ENCODE measurements at places on chromosomes 12 and 14. TPM values are rescaled to one million over a fixed set of nuclear protein-coding genes. Genes with fewer than 3 reads are reported as not detected.

DNA sequence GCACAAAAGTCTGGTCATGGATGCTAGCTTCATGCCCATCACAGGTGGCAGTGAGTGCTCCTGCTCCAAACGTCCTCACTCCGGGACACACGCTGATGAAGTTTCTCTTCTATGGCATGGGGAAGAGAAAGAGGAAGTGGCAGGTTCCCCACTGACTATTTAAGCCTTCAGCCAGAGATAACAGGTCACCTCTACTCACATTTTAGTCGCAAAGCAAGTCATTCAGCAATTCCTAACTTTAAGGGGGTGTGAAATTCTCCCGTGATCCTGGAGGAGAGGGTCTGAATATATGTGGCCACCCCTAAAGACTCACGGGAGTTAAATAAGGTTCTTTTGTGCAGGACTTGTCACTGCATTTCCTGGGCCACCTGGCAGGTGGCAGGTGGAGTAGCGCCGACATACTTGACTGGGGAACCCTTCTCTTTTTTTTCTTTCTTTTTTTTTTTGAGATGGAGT, 18.8 kb upstream of the RCOR1 start:
- no peaks in the 10 kb centered on the region for H3K36me3 ChIP-seq
- H3K27ac ChIP-seq = no peak overlapping the region
- no peaks in the 10 kb centered on the region for H3K4me1 ChIP-seq
- no peak overlapping the region for H3K4me3 ChIP-seq
- H3K27me3 ChIP-seq = no peaks in the 10 kb centered on the region

Gene JDP2
- 2.9 TPM for total RNA-seq

DNA sequence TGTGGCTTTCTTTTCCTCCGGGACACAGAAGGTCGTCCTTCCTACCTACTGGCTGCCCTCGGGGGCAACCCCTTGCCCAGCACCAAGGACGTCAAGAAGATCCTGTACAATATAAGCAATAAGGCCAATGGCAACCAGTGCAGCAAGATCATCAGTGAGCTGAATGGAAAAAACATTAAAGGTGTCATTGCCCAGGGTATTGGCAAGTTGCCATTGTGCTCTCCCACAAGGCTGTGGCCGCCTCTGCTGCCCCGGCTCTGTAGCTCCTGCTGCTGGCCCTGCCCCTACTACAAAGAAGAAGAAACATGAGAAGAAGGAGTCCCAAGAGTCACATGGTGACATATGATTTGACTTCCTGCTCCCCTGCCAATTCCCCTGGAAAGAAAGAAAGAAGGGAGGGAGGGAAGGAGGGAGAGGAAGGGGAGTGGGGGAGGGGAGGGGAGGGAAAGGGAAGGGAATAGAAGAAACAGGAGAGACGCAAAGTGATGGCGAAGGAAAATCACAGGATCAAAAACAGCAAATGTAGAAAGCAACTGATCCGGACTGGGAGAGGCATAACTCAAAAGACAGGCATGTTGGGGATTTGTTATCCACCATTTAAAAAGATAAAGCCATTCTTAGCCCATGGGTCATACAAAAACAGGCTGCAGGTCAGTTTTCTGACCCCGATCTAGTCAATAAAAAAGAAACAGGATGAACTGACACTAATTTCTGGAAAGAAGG, 61.3 kb upstream of the RESF1 start:
- no peak for DNase-seq
- peak overlapping the region; percentile 74 for H3K27ac ChIP-seq
- H3K4me3 ChIP-seq = peak overlapping the region; percentile 30

DNA sequence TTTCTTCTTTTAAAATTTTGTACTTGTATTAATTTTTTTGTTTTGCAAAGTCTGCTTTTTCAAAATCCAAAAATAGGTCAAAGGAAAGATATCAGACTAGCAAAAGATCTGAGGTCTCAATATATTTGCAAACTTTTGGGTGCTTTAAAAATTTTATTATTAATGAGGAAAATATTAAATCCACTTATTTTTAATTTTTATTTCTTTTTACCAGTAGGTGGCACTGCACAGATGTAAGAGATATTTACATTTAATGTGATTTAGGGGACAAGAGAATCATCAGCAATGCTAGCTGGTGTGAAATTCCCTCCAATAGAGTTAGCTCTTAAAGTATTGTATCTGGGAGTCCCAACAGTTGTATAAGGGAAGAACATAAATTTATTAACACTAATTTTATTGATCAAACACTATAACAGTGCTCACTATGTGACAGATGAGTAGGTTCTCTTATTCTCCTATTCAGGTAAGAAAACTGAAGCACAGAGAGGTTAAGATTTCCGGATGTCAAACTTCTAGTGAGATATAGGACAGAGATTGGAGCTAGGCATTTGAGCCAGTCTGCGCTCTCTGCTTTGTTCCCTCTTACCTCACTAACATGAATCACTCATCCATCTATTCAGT, 30.5 kb downstream of the ALX1 start:
- no peak for DNase-seq
- no peaks in the 10 kb centered on the region for H3K4me1 ChIP-seq
- no peak overlapping the region for H3K4me3 ChIP-seq
- H3K27ac ChIP-seq = no peak overlapping the region

Gene POTEM
- total RNA-seq = not detected

Gene PIANP
- total RNA-seq = 1.1 TPM

GRCh38 chr12:48160807-48161206, 3.5 kb upstream of the ASB8 start:
- no peaks in the 10 kb centered on the region for H3K27me3 ChIP-seq
- no peak overlapping the region for H3K4me3 ChIP-seq
- H3K4me1 ChIP-seq = peaks cover 20% of the 10 kb centered on the region
- H3K27ac ChIP-seq = no peak overlapping the region

- no peak overlapping the region for H3K4me3 ChIP-seq
- no peaks in the 10 kb centered on the region for H3K27me3 ChIP-seq
- peak overlapping the region; percentile 41 for H3K27ac ChIP-seq
- DNase-seq = no peak
- peaks cover 24% of the 10 kb centered on the region for H3K4me1 ChIP-seq
Observed at GRCh38 chr12:123427036-123427769, 9.3 kb downstream of the RILPL2 start.

Gene CEBPE
- 1.2 TPM for total RNA-seq

DNA sequence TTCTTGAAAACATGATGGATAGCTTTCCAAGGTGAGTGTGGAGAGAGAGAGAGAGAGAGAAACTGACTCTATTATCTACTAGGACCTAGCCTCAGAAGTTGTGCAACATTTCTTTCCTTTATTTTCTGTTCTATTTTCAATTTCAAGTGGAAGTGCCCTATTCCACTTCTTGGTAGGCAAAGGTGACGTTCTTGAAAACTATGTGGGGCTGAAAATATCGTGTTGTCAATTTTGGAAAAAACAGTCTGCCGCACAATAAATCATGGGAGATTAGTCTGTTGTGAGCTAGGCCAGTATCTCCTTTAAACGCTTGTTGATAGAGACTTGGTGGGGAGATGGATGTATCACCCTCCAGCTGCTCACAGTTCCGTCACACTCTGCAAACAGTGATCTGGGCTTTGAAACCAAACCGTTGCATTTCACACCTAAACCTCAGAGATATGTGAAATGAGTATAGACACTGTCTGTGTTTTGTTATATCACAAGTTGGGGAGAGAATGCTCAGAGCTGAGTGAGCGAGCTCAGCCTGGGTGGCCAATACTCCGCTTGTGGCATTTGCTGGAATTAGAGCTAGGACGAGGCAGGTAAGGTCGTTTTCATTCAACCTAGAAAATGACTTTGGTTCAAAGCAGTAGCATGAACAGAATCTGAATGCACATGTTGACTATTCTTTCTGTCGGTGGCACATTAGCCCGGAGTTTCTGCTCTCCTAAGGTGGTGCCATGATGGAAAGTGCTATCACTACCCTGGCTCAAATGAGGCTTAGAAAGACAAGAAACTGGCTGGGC, 75.1 kb upstream of the ST8SIA1 start:
- H3K4me1 ChIP-seq = peaks cover 21% of the 10 kb centered on the region
- no peaks in the 10 kb centered on the region for H3K36me3 ChIP-seq
- no peak overlapping the region for H3K27ac ChIP-seq
- H3K27me3 ChIP-seq = no peaks in the 10 kb centered on the region
- H3K4me3 ChIP-seq = peak overlapping the region; percentile 23
- no peak for DNase-seq

- no peak overlapping the region for H3K4me3 ChIP-seq
- no peaks in the 10 kb centered on the region for H3K36me3 ChIP-seq
- no peak for DNase-seq
- H3K27ac ChIP-seq = no peak overlapping the region
- peaks cover 8% of the 10 kb centered on the region for H3K4me1 ChIP-seq
- H3K27me3 ChIP-seq = no peaks in the 10 kb centered on the region
Observed at GRCh38 chr12:94831081-94831751, 172.3 kb downstream of the NDUFA12 start.

DNA sequence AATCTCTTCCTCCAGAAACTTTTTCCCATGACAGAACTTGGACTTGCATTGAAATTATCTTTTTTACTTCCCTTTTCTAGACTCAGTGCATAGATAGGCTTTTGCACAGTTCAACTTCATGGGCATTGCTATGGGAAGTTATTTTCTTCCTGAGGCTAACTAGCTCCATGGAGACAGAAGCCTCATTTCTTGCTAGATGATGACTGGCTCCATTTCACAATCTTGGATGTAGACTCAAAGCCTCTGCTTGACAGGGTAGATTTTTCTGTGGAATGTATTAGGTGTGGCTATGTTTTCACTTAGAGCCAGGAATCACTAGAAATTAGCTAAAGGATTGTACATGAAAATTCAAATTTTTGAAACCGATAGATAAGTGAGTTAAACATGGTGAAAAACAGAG, 884.1 kb upstream of the MGAT4C start:
- H3K36me3 ChIP-seq = no peaks in the 10 kb centered on the region
- H3K27me3 ChIP-seq = no peaks in the 10 kb centered on the region
- DNase-seq = no peak
- H3K4me1 ChIP-seq = no peaks in the 10 kb centered on the region
- H3K27ac ChIP-seq = no peak overlapping the region

DNA sequence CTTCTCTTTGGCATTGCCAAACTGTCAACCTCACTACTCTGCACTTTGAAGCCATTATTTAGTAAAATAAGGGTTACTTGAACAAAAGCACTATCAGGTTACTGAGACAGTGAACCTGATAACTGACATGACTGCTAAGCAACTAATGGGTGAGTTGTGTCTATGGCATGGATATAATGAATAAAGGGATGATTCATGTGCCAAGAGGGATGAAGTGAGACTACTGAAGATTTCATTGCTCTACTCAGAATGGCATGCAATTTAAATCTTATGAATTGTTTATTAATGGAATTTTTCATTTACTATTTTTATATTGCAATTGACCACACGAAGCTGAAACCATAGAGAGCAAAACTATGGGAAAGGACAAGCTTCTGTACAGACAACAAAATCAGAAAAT, 74.4 kb downstream of the CEP128 start:
- H3K36me3 ChIP-seq = no peaks in the 10 kb centered on the region
- no peaks in the 10 kb centered on the region for H3K27me3 ChIP-seq
- DNase-seq = no peak
- H3K4me3 ChIP-seq = no peak overlapping the region

DNA sequence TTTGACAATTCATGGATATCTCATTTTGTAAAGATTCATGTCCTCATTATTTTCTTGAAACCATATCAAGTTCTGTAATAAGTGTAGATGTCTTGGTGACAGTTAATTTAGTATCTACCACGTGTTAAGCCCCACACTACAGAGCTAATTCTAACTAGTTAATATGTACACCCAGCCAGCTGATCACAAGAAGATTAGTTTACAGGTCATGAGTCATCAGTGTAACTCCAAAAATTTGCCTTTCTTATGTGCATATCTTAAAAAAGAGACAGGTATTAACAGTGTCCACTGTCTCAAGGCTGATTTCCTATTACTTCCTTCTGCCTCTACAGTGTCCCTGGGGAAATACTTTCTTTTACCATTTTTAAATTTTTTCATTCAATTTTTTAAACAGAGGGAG, 13.3 kb upstream of the YBX3 start:
- no peaks in the 10 kb centered on the region for H3K27me3 ChIP-seq
- H3K4me1 ChIP-seq = no peaks in the 10 kb centered on the region
- H3K4me3 ChIP-seq = no peak overlapping the region
- no peak overlapping the region for H3K27ac ChIP-seq

- no peak for DNase-seq
- no peaks in the 10 kb centered on the region for H3K36me3 ChIP-seq
- H3K4me3 ChIP-seq = no peak overlapping the region
- H3K27ac ChIP-seq = no peak overlapping the region
- H3K4me1 ChIP-seq = peaks cover 19% of the 10 kb centered on the region
- no peaks in the 10 kb centered on the region for H3K27me3 ChIP-seq
Observed at GRCh38 chr12:570921-571794, 92.1 kb downstream of the NINJ2 start.

Gene TAS2R14
- total RNA-seq = 2.9 TPM

Gene KRT3
- total RNA-seq = not detected

DNA sequence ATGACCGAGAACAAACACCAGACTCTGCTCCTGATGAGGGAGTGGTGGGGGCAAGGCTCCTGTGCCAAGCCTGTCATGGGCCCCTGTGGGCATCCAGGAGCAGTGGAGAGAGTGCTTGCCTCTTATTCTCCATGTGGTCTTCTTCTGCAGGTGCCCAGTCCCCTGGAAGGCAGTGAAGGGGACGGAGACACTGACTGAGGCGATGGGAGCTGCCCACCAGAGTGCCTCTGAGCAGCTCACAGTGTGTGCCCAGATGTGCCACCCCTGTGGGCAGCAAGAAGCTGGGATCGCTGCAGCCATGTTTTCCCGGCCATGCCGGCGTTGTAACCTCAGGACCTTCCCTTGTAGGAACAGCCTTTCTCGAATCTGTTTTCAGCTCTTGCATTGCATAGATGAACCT, 6.4 kb upstream of the EP400 start:
- DNase-seq = no peak
- no peaks in the 10 kb centered on the region for H3K36me3 ChIP-seq
- no peak overlapping the region for H3K27ac ChIP-seq
- no peak overlapping the region for H3K4me3 ChIP-seq
- no peaks in the 10 kb centered on the region for H3K27me3 ChIP-seq

DNA sequence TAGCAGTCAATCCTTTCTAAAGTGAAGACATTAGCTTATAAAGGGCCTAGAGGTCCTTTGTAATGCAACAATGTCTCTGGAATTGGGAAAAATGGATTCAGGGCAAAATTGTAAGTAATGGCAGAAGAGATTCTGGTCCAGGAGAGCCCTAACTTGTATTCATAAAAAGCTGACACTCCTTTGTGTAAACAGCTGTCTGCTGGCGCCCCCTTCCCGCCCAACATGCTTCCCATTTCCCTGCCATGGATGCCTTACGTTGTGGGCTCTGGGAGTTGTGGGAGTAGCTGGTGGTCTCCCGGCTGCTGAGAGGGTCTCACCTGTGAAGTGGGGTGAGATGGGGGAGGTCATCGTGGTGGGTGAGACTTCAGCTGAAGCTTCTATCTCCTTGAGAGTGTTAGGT, 2.3 kb downstream of the ACRBP start:
- H3K36me3 ChIP-seq = no peaks in the 10 kb centered on the region
- no peaks in the 10 kb centered on the region for H3K27me3 ChIP-seq
- no peak overlapping the region for H3K27ac ChIP-seq

Gene CMAS
- 10.1 TPM for total RNA-seq

Gene NDUFB1
- total RNA-seq = 102 TPM
